ENCODE measurements at places on chromosomes 12 and 14. TPM values are rescaled to one million over a fixed set of nuclear protein-coding genes. Genes with fewer than 3 reads are reported as not detected.

GRIN2B gene
- not detected for total RNA-seq

GRCh38 chr14:50756300-50756699 is 74.7 kb downstream of the NIN start:
- no peak for DNase-seq

DNA sequence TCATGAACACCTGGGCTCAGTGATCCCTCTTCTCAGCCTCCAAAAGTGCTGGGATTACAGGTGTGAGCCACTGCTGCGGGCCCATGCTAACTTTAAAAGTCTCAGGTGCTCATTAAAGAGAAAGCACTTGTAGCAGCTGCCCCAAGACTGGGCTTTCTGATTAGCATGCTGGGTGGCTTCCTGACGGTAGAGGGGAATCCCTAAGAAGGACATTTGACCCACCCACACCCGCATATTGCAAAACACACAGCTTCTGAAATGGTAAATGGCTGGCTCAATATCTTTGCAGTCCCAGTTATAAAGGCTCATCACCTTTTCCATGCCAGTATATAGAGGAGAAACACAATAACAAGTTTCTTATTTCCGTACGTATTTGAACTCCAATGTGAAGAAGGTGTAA is 19.3 kb upstream of the BICD1 start:
- DNase-seq: no peak

GRCh38 chr12:125185740-125186470 is 120.7 kb downstream of the AACS start:
- no peak for DNase-seq

DNA sequence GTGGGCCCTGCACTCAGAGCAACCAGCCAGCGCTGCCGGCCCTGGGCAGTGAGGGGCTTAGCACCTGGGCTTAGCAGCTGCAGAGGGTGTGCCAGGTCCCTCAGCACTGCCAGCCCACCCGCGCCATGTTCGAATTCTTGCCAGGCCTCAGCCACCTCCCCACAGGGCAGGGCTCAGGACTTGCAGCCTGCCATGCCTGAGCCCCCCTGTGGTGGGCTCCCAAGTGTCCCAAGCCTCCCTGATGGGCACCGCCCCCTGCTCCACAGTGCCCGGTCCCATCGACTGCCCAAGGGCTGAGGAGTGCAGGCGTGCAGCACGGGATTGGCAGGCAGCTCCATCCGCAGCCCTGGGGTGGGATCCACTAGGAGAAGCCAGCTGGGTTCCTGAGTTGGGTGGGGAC is 98.0 kb upstream of the NID2 start:
- DNase-seq: no peak

RBM19 gene
- 76.2 TPM for total RNA-seq

DNA sequence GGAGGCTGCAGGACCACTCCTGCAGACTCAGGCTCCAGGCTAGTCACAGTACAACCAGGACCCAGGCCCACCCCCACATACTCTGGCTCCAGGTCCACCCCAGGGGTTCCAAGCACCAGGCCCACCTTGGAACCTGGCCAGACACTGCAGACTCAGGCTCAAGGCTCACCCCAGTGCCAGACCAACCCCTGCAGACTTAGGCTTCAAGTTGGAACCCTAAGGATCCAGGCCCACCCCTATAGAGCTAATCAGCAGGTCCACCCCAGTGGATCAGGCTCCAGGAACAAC is 8.8 kb downstream of the WASHC3 start:
- no peak for DNase-seq

DNA sequence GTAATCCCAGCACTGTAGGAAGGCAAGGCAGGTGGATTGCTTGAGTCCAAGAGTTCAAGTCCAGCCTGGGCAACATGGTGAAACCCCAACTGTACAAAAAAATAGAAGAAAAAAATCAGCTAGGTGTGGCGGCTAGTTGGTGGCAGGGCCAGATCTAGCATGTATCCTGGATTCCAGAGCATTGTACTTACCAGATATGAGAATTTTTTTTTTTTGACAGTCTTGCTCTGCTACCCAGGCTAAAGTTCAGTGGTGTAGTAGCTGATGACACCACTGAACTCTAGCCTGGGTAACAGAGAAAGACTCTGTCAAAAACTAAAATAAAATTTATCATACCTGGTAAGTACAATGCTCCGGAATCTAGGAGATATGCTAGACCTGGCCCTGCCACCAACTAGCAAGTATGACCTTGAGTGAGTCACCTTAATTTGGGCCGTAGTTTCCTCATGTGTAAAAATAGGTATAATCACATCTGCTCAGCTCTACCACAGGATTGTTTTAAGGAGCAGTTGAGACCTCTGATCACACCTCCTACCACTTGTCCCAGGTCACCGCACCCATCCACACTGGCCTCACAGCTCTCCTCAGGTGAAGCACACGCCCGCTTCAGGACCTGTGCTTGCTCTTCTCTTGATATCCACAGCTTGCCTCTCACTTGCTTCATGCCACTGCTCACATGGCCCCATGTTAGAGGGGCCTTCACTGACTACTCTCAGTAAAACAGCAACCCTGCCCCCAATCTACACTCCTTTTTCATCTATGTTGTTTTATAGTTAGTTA is 140.2 kb downstream of the STXBP6 start:
- no peak for DNase-seq

- DNase-seq: no peak
Observed at GRCh38 chr14:65224799-65225198, 122.5 kb upstream of the MAX start.

GRCh38 chr12:113129664-113130456 is 5.7 kb downstream of the RASAL1 start:
- no peak for DNase-seq

GRCh38 chr12:72135021-72135301 is 137.2 kb upstream of the TRHDE start:
- no peak for DNase-seq

- no peak for DNase-seq
Observed at GRCh38 chr12:64916411-64917261, 92.2 kb downstream of the TBC1D30 start.

GRCh38 chr14:65103150-65103760 is 938 bp upstream of the MAX start:
- DNase-seq: no peak

- no peak for DNase-seq
Observed at GRCh38 chr12:65742018-65743010, 82.0 kb upstream of the HMGA2 start.

POTEM gene
- not detected for total RNA-seq

SLC25A21 gene
- not detected for total RNA-seq

GRCh38 chr12:106914796-106915634 is 40.7 kb upstream of the TMEM263 start:
- no peak for DNase-seq

GRCh38 chr12:24695657-24696329 is 253.1 kb downstream of the BCAT1 start:
- no peak for DNase-seq

- no peak for DNase-seq
Observed at GRCh38 chr12:43338848-43339526, 213.0 kb downstream of the ADAMTS20 start.

GIT2 gene
- 99.0 TPM for total RNA-seq

CCDC175 gene
- not detected for total RNA-seq

DNA sequence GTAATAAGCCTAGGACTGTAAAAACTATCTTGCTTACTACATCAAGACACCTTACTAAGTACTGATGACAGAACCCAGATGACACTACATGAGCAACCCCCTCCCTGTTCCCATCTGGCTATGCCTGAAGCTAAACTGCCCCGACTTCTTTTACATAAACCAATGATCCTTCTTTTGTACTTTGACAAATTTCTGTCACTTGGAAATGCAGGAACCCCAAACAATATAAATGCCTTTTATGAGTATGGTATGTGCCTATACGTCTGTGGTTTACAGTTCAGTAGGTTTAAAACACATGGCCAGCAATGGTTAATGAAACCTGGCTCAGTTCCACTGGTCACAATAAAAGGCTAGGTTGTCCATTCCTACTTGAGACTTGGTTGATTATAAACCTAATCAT is 6.1 kb downstream of the SYCP3 start:
- DNase-seq: no peak

DNA sequence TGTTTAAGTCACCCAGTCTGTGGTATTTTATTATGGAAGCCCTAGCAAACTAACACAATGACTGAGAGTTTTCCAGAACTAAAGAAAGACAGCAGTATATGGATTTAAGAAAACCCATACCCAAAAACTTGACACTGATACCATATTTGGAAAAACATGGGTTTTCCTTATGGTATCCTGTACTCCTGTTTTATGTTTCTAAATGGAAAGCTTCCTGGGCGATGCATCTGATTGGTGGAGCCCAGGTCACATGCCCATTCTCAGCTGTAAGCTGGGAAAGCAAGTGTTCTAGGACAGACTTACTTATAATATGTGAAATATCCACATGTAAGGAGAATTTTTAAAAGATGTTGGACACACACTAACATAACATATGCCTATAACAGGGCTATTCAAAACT is 4.5 kb upstream of the RNASE4 start:
- no peak for DNase-seq

CCDC38 gene
- total RNA-seq: 0.88 TPM

- no peak for DNase-seq
Observed at GRCh38 chr12:1272142-1272541, 281.1 kb downstream of the ERC1 start.

DNA sequence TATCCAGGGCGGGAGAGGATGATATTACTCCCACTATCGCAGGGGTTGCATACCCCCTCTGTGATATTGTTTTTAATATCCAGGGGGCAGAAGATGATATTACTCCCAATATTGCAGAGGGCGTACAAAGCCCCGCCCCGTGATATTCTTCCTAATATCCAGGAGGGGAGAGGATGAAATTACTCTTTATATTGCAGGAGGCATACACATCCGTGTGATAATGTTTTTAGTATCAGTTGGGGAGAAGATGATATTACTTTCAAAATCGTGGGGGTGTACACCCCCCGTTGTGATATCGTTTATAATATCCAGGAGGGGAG is 52.9 kb upstream of the OXA1L start:
- DNase-seq: no peak

DNA sequence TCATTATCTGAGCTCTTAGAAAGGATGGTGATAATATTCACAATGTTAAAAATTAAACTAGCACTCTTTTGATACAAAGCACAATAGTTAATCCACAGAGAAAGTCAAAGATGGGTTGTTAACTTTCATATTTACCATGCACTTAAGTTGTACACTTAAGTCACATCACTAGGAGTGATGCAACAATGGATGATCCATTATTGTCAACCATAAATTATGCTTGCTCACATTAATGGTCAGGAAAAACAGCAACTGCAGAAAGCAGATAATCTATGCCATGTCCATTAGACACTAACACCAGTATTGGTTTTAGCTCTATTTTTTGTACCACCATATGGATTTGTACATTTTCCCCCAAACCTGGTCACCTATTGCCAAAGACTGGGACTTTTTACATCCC is 195.5 kb downstream of the FOXA1 start:
- no peak for DNase-seq

- DNase-seq: peak; percentile 49
Observed at GRCh38 chr14:99628887-99629618, 15.9 kb upstream of the HHIPL1 start.

DNA sequence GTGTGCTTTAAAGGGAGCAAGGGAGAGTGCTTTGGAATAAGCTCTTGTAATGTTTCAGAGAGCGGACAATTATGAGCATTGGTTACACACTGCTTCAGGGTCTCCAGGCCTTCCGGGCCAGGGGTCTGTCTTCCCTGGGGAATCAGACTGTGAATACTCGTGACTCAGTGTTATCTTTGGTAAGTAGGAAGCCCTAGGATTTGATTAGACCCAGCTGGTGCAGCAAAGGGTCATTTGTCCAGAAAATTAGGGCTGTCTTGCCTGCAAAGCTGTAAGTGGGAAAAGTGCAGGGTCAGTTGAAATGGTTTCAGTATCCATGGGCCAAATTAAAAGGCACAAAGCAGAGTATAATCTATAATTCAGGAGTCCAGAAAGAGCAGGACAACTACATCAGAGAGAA is 475.6 kb downstream of the MED13L start:
- DNase-seq: no peak

DNA sequence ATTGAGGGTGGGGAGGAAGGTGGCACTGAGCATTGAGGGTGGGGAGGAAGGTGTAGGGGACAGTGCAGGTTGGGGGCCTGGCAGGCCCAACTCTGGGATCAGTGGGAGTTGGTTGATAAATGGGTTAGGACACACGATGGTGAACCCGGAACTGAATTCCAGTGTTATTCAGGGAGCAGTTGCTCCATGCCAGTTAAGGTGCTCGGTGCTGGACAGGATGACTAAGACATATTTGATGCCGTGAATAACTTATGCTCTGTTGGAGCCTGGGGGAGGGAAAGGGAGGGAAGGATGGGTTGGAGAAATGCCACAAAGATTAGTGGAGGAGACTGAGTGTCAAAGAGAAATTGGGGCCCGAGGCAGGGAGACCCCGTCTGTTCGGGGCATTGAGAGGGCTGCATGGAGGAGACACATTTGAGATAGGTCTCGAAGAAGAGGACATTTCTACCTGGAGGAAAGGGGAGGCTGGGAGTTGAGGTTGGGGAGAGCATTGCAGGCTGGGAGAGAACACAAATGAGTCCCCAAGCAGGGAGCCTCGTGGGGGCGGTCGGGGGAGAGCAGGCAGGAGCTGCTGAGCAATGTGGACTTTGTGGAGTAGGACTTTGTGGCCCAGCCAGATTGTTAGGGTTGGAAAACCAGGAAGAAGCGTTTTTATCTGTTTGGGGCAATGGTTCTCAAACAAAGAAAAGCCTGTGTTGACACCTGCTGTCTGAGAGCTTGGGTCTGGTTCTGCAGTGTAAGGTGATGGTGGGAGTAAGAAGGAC is 65.3 kb downstream of the IQSEC3 start:
- DNase-seq: no peak

DNA sequence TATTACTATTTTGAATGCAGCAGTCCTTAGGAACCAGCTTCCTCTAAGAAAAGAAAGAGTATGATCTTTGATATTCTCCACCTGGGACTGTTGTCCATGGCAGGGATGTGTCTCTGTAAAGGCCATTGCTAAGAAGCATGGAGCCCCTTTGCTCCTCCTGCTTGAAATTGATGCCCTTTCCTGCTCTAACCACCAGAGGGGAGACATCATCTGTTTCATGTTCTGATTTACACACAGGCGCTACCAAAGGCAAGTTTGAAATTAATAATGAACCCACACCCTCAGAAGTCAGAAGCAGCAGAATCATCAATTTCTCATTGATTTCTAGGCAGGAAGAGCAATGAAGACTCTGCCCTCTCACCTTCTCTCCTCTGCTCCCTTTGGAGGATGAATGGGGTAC is 253.8 kb downstream of the RMST start:
- DNase-seq: no peak

DNA sequence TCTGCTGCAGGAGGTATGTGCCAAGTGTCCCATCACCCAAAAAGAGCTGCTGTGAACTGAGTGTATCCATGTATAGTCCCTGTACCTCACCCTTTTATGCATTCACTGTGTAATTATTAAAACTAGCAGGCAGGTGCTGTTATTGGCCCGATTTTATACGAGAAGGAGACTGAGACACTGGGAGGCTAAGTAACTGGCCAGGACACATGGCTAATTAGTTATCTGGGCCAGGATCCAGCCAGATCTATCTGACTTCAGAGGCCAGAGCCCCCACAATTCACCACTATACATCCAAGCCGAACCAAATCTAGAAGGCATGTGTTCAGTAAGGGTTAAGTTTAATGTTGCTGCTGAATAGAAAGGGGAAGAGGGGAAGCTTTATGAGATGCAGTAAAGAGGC is 73.4 kb downstream of the FRMD6 start:
- no peak for DNase-seq

GRCh38 chr12:3097186-3097804 is 20.1 kb downstream of the TSPAN9 start:
- no peak for DNase-seq

Data from naive thymus-derived CD8-positive, alpha-beta T cell (primary cell).